ENCODE measurements at places on chromosomes 4 and X. TPM values are rescaled to one million over a fixed set of nuclear protein-coding genes. Genes with fewer than 3 reads are reported as not detected.
A peak's percentile ranks its signal among the peaks of the same experiment; 100 is the strongest.

FGFRL1 gene
- 25.8 TPM for total RNA-seq

TKTL2 gene
- not detected for total RNA-seq

SCD5 gene
- 3.9 TPM for total RNA-seq

ACE2 gene
- 457 TPM for total RNA-seq

QRFPR gene
- total RNA-seq, result not detected

TEX13D gene
- total RNA-seq, result not detected

CT47B1 gene
- total RNA-seq, result not detected

DNA sequence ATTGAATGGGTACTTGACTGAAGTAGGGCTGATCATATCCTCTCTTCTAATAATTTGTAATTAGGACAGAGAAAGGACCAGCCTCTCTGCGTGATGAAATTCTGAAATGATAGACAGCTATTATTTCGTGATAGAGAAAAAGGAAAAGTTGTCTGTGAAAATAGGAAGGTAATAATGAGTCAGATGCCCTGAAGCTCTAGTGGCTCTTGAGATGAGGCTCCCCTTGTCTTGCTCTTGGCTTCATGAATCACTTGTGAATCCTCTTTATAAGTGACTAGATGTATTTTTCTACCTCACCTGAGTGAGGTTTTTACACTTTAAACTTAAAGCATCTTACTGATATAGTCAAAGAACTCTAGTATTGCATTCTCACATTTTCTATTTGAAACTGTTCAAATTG, 888.9 kb downstream of the PCDH18 start:
- H3K36me3 ChIP-seq, result no peaks in the 10 kb centered on the region
- H3K27ac ChIP-seq, result no peak overlapping the region
- H3K4me3 ChIP-seq, result no peak overlapping the region
- H3K4me1 ChIP-seq, result no peaks in the 10 kb centered on the region

- H3K4me3 ChIP-seq, result no peak overlapping the region
- no peak for DNase-seq
- H3K36me3 ChIP-seq, result no peaks in the 10 kb centered on the region
- no peaks in the 10 kb centered on the region for H3K27me3 ChIP-seq
Measured at GRCh38 chr4:24417206-24417605, 167.1 kb downstream of the DHX15 start.

DNA sequence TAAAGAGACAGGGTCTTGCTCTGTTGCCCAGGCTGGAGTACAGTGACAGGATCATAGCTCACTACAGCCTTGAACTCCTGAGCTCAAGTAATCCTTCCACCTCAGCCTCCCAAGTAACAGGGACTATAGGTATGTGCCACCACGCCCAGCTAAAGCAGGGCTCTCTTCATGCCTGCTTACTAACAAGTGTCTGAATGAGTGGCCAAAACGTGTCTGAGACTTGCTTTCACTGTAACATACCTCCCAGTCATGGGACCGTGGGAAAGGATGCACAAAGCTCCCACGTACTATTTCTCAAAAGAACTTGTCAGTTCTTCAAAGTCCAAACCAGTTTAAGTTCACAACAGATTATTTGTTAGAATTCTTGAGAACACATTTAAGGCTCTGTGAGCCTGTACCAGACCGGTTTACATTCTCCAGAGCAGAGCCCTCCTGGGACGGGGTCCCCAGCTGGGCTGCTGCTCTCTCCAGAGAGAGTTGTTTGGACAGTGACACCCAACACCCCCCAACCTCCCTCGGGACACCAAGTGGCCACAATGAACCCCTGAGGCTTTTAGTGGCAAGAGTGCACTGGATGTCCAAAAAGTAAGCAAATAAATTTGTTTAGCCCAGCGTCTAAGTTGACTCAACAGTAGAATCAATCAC, 24.1 kb downstream of the SH3KBP1 start:
- no peaks in the 10 kb centered on the region for H3K27me3 ChIP-seq
- no peaks in the 10 kb centered on the region for H3K36me3 ChIP-seq
- peak overlapping the region; percentile 69 for H3K27ac ChIP-seq
- no peaks in the 10 kb centered on the region for H3K4me1 ChIP-seq
- peak; percentile 38 for DNase-seq

DNA sequence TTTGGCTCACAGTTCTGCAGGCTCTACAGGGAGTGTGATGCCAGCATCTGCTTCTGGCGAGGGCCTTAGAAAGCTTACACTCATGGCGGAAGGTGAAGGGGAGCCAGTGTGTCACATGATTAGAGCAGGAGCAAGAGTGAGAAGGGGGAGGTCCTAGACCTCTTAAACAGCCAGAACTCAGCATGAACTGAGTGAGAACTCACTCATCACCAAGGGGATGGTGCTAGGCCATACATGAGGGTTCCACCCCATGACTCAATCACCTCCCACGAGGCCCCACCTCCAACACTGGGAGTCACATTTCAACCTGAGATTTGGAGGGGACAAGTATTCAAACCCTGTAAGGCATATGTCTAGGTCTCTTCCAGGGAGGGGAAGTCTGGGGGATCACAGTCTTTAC, 33.4 kb downstream of the SPRY1 start:
- no peak overlapping the region for H3K27ac ChIP-seq
- H3K36me3 ChIP-seq, result no peaks in the 10 kb centered on the region
- H3K4me3 ChIP-seq, result no peak overlapping the region
- DNase-seq, result no peak
- no peaks in the 10 kb centered on the region for H3K4me1 ChIP-seq
- H3K27me3 ChIP-seq, result no peaks in the 10 kb centered on the region

DNA sequence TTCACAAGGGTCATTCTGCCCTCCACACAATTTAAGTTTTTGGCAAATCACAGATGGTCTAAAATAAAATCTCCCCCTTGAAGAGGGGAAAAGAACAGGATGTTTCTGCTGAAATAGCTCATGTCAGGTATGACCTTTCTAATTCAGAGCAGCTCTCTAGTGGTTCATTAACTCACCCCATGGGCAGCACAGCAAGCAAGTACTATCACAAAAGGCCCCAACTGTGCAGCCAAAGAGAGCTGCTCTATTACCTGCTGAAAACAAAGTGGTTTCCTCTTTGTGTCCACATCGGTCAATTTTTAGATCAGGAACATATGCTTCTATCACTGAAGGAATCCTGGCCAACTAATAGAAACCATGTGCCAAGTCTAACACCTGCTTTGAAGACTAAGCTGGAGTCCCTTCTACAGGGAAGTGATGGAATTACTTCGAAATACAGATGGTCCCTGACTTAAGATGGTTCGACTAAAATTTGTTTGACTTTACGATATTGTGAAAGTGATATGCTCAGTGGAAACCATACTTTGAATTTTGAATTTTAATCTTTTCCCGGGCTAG, 164.3 kb downstream of the ENOX2 start:
- no peaks in the 10 kb centered on the region for H3K27me3 ChIP-seq
- H3K27ac ChIP-seq, result no peak overlapping the region
- H3K4me1 ChIP-seq, result no peaks in the 10 kb centered on the region
- no peak overlapping the region for H3K4me3 ChIP-seq
- no peaks in the 10 kb centered on the region for H3K36me3 ChIP-seq
- DNase-seq, result no peak

GRCh38 chrX:29555465-29556091, 659.8 kb upstream of the MAGEB2 start:
- no peaks in the 10 kb centered on the region for H3K36me3 ChIP-seq
- no peaks in the 10 kb centered on the region for H3K27me3 ChIP-seq
- H3K4me1 ChIP-seq, result no peaks in the 10 kb centered on the region
- DNase-seq, result no peak
- no peak overlapping the region for H3K27ac ChIP-seq

GRCh38 chrX:121258545-121258944, 211.1 kb downstream of the GLUD2 start:
- H3K36me3 ChIP-seq, result no peaks in the 10 kb centered on the region
- H3K27ac ChIP-seq, result no peak overlapping the region
- no peaks in the 10 kb centered on the region for H3K4me1 ChIP-seq
- H3K4me3 ChIP-seq, result no peak overlapping the region

GRCh38 chr4:76532805-76533204, 97.8 kb downstream of the SHROOM3 start:
- H3K27me3 ChIP-seq, result no peaks in the 10 kb centered on the region
- H3K36me3 ChIP-seq, result no peaks in the 10 kb centered on the region
- DNase-seq, result no peak
- no peak overlapping the region for H3K27ac ChIP-seq

GRCh38 chrX:147893741-147894140, 18.0 kb upstream of the FMR1 start:
- no peak for DNase-seq
- H3K4me1 ChIP-seq, result no peaks in the 10 kb centered on the region
- H3K27ac ChIP-seq, result no peak overlapping the region

GRCh38 chr4:163127621-163128020, 39.1 kb downstream of the NAF1 start:
- H3K4me1 ChIP-seq, result no peaks in the 10 kb centered on the region
- DNase-seq, result no peak
- H3K4me3 ChIP-seq, result no peak overlapping the region
- H3K27me3 ChIP-seq, result no peaks in the 10 kb centered on the region
- H3K27ac ChIP-seq, result no peak overlapping the region
- no peaks in the 10 kb centered on the region for H3K36me3 ChIP-seq

GRCh38 chrX:40439625-40440532, 140.9 kb upstream of the ATP6AP2 start:
- no peak overlapping the region for H3K4me3 ChIP-seq
- H3K4me1 ChIP-seq, result no peaks in the 10 kb centered on the region
- no peak overlapping the region for H3K27ac ChIP-seq
- no peaks in the 10 kb centered on the region for H3K27me3 ChIP-seq

GRCh38 chrX:41692162-41692749, 3.5 kb downstream of the GPR34 start:
- no peak overlapping the region for H3K4me3 ChIP-seq
- no peaks in the 10 kb centered on the region for H3K4me1 ChIP-seq
- H3K27me3 ChIP-seq, result no peaks in the 10 kb centered on the region

- H3K4me3 ChIP-seq, result no peak overlapping the region
- H3K36me3 ChIP-seq, result no peaks in the 10 kb centered on the region
- H3K27me3 ChIP-seq, result no peaks in the 10 kb centered on the region
- H3K4me1 ChIP-seq, result no peaks in the 10 kb centered on the region
- no peak for DNase-seq
Measured at GRCh38 chr4:40299811-40300292, 35.3 kb upstream of the CHRNA9 start.

DNA sequence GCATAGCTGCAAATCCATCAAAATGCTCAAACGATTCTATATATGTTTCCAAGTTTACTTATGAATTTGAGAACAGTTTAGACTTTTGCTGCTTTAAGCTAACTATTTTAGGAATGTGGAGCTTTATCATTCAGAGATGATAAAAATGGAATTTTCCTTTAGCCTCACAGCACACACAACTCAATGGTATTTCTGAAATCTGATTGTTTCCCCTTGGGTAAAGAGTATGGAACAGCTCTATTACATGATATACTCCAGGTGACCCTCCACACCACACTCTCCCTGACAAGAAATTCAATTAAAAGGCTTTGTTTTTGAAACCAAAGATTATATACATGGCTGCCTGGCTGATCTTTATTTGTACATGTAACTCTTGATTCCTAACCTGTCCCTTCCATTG, 120.0 kb downstream of the LUZP4 start:
- H3K36me3 ChIP-seq, result no peaks in the 10 kb centered on the region
- H3K27ac ChIP-seq, result no peak overlapping the region
- H3K4me3 ChIP-seq, result no peak overlapping the region
- no peak for DNase-seq
- no peaks in the 10 kb centered on the region for H3K27me3 ChIP-seq
- no peaks in the 10 kb centered on the region for H3K4me1 ChIP-seq

DNA sequence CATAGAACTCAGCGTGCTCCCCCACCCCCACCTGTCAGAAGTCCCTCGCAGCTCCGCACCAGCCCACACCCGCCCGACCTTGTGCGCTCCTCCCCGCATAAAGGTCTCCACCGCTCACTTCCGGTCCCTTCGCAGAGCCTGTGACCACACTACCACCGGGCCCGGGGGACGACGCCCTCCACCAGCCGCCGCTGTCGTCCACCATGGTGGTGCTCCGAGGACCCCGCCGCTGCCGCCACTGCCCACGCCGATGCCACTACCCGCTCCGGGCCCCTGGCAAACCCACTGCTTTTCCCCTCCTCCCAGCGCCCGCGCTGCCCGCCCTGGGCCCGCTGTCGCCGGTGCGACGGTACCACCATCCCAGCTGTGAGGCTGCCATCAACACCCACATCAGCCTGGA, 79.8 kb upstream of the LANCL3 start:
- H3K27ac ChIP-seq, result no peak overlapping the region
- DNase-seq, result no peak
- H3K4me1 ChIP-seq, result no peaks in the 10 kb centered on the region
- no peak overlapping the region for H3K4me3 ChIP-seq
- H3K36me3 ChIP-seq, result no peaks in the 10 kb centered on the region

- DNase-seq, result no peak
- H3K36me3 ChIP-seq, result no peaks in the 10 kb centered on the region
- H3K27me3 ChIP-seq, result no peaks in the 10 kb centered on the region
- H3K4me1 ChIP-seq, result no peaks in the 10 kb centered on the region
Measured at GRCh38 chr4:42078184-42078801, 74.2 kb downstream of the BEND4 start.

GRCh38 chrX:47174376-47174775, 19.3 kb upstream of the UBA1 start:
- H3K27me3 ChIP-seq, result no peaks in the 10 kb centered on the region
- H3K4me1 ChIP-seq, result no peaks in the 10 kb centered on the region
- DNase-seq, result peak; percentile 27
- no peak overlapping the region for H3K27ac ChIP-seq
- H3K36me3 ChIP-seq, result no peaks in the 10 kb centered on the region

- no peaks in the 10 kb centered on the region for H3K36me3 ChIP-seq
- no peak overlapping the region for H3K27ac ChIP-seq
- no peaks in the 10 kb centered on the region for H3K4me1 ChIP-seq
Measured at GRCh38 chr4:3115637-3116270, 41.3 kb downstream of the HTT start.

DNA sequence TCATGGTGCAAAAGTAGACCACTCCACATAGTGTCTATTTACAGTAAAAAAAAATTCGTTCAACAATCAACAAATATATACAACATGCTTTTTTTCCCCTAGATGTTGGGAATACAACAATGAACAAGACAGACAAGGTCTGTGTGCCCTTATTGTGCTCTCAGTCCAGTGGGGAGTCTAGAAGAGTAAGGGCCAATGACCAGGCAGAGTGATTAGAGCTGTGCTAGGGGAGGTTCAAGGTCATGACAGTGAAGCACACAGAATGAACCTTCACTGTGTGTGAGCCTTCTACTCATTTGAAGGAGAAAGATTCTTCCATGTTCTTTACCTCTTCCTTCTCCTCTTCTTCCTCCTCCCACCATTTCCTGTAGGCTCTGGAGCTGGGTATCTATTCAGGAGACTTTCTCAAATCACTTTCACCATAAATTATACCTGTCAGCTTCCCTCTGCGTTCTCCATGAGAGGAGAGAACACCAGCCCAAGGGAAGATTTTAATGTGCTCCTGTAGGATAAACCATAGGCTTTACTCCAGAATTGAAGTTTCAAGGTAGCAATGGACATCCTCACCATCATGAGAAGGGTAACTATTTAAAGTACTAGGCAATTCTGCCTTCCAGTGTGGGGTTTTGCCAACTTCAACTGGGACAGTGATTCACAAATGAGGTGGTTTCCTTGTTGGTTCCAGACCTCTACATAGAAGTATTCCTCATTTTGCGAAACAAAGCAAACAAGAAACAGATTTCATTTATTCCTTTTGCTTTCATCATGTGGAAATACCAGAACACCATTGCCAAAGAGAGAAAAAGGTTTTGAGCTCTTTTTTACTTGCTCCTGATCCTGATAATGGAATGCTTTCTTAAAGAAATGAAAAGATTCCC, 246.9 kb upstream of the GPC4 start:
- H3K27me3 ChIP-seq, result no peaks in the 10 kb centered on the region
- H3K4me3 ChIP-seq, result no peak overlapping the region
- no peaks in the 10 kb centered on the region for H3K4me1 ChIP-seq
- H3K27ac ChIP-seq, result no peak overlapping the region
- H3K36me3 ChIP-seq, result no peaks in the 10 kb centered on the region

All from Peyer's patch (tissue), 4 donors.